ENCODE measurements at places on chromosomes 12 and 14.

- DNase-seq = no peak
These were observed 1.3 kb upstream of the CD27 start for GRCh38 chr12:6443361-6443983.

- no peak for DNase-seq
These were observed 179.2 kb upstream of the RTL1 start for GRCh38 chr14:101082436-101083384.

- DNase-seq = no peak
These were observed 24.8 kb downstream of the PPP1R36 start for GRCh38 chr14:64574371-64575107.

GRCh38 chr14:91229743-91230200 lies 14.7 kb downstream of the GPR68 start:
- no peak for DNase-seq

GRCh38 chr14:102196902-102197230 lies 57.2 kb downstream of the WDR20 start:
- no peak for DNase-seq
